MG63 (cell line): ENCODE measurements at places on chromosomes 1 and 21. TPM values are rescaled to one million over a fixed set of nuclear protein-coding genes. Genes with fewer than 3 reads are reported as not detected.
A peak's percentile ranks its signal among the peaks of the same experiment; 100 is the strongest.

DNA sequence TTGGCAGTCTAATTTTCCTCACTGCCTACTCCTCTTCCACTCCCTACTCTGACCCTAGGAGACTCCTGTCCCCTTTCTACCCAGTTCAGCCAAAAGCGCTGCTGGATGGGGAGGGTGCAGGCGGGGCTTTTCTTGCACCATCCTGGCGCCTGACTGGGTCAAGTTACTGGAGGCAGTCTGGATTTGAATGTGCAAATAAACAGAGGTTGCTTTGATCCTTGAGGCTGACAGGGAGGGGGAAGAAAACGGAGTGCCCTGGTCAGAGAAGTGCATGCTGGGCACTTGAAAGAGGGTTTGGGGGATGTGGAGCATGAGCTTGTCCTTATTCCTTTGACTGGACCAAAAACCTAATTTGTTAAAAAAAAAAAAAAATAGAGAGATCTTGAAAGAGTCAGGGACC, 76.8 kb upstream of the SOX13 start:
- peak; percentile 11 for DNase-seq

Gene TMEM201
- total RNA-seq: 5.7 and 8.8 TPM in 2 replicates

- peak; percentile 23 for DNase-seq
Measured at GRCh38 chr1:68120136-68120791, 69.8 kb upstream of the DIRAS3 start.

DNA sequence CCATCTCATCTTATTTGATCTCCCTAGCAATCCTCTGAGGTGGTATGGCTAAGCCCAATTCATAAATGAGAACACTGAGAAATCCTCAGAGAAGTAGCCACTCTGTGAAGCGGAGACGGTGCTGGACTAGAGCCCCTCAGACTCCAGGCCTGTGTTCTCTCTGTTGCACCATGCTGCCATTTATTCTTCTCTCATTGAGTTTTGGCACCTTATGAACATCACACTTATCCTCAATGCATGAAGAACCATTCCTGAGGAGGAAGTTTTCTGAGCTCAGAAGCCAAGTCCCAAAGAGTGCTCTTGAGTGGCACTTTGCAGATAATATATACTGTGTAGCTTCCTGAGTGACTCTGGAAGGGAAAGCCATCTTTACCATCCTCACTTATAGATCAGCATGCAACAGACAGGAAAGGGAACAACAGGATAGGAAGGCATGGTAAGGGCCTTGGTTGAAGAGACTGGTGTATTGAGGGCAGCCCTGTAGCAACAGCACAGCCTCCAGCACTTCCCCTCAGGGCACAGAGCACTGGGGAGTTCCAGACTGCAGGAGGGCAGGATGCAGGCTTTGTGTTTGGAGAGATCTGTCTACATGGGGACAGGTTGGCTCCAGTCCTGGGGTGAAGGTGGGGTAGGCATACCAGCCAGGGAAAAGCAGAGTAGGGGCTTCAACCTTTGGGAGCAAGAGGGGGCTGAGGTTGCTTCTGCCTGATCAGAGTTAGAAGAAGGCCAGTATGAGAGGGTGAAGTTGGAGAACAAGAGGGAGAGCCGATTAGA, 1.6 kb upstream of the CRNN start:
- no peak for DNase-seq
